Brain (organoid and tissue), 16 donors: ENCODE measurements at places on chromosomes 7 and 10.

- DNase-seq = peak; percentile 82
Measured at GRCh38 chr10:11724938-11725776, 17.0 kb upstream of the ECHDC3 start.

GRCh38 chr10:35462491-35462934 is 126.2 kb downstream of the CCNY start:
- DNase-seq = peak; percentile 28

DNA sequence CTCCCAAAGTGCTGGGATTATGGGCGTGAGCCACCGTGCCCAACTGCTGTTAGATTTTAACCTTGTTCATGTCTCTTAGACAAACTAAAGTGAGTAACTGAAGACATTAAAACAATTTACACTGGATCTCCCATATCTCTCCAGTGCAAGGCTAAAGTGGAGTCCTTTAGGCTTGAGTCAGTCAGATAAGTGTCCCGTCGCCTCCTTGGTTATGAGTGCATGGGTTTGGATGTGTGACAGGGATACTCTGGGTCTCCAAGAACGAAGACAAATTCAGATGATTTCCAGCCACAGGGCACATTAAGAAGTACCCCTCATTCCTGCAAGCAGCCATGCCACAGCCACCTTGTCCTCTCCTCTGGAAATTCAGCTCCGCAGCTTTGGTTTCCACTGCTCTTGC is 66.1 kb upstream of the PDZD8 start:
- no peak for DNase-seq

DNA sequence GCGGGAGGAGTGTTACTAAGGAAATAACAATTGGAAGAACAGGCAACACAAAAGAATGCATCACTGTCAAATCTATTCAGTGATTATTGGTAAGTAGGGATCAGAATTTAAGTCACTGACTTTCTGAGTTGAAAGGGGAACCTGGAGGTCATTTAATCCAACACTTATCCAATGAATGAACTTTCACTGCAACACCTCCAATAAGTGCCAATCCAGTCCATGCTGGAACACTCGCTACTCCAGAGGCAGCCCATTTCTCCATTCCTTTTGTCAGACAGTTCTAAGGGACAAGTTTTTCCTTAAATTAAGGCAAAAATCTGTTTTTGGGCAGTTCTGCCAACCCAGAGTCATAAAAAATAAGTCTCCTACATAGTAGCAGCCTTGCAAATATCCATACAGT is 29.5 kb downstream of the FRA10AC1 start:
- DNase-seq = no peak

DNA sequence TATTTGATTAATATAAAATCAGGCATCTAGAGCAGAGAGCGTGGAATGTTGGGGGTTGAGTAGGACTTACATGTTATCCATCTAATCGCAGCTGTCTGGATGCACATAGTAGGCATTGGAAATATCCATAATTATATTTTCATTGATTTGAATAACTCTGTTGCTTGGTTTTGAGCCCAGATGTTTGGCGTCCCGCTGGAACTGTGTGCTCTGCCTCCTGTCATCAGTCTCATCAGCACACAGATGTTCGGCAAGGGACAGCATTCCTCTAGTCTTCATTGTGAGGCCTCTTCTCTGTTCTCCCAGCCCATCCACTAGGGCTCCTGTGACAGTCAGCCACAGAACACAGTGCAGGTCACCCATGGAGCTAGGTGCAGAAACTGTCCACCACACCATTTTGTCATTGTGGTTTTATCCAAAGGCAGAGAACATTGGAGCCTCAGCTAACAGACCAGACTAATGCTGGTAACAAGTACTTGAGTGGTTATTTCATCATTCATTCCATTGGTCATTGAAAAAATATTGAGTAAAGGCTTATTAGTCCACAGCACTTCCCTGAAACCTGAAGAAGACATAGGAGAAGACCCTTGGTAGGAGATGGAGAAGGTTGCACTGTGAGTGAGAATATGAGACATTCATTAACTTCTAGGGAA is 927.4 kb downstream of the LRMDA start:
- DNase-seq = no peak

DNA sequence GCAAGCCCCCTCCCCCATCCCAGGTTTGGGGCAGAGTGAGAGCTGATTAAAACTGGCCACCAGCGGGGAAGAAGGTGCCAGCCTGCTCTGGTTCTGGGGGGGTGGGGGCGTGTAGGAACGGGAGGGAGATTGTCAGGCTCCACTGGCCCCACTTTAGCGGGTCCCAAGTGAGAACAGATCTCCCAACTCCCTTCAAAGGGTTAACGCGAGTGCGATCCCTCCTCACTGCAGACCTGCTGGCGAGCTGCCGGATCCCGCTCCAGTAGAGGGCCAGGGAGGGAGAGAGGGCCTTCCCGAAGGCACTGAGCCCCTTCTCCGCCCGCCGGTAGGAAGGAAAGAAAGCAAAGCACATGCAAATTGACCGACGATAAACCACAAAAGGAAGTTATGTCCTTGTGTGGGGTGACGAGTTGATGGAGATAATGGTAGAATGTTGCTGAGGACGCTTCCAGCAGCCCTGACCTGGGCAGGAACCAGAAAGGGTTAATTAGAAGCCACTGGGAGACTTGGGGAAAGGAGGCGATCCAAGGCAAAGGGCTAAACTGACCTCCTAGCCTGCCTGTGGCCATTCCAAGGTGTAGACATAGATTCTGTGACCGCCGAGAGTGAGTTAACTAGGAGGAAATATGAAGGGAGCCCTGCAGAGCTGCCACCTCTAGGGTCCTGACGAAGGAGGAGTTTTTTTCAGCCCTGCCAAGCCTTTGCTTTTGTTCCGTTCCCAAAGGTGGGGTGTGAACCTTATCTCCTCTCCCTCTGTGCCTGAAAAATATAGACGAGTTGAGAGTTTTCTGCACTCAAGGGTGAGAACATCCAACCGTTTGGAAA is 1.5 kb downstream of the NRG3 start:
- DNase-seq = peak; percentile 85

DNA sequence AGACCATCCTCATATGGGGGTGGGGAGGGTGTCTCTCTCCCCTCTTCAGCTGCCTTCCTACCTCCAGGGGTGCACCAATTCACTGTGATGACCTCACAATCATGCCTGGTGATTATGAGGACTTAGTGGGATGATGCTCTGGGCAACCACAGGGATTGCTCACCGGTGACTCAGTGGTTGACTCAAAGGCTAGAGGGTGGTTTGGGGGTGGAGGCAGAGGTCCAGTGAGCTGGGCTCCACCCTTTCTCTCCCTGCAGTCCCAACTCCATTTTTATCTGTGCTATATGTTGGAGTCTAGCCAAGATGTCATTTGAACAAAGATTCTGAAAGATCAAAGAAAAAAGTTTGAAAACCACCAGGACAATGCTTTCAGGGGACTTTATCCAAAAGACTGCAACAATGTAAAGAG is 286.9 kb downstream of the KCNMA1 start:
- DNase-seq = no peak

DNA sequence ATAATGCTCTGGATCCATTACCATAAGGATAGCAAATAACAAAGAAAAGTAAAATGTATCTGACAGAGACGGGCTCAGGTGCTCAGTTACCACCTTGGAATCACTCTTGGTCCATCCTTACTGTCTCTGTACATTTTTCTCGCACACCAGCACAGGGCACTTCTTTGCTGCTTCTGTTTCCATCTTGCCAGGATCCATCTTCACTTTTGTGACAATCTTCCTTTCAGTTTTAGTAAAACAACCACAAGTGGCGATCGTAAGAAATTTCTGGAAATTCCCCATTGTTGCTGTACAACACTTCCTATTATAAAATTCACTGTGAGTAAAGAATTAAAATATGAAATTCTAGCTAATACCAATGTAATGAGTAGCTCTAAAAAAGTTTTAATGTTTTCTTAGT is 695.5 kb downstream of the GRM8 start:
- no peak for DNase-seq

DNA sequence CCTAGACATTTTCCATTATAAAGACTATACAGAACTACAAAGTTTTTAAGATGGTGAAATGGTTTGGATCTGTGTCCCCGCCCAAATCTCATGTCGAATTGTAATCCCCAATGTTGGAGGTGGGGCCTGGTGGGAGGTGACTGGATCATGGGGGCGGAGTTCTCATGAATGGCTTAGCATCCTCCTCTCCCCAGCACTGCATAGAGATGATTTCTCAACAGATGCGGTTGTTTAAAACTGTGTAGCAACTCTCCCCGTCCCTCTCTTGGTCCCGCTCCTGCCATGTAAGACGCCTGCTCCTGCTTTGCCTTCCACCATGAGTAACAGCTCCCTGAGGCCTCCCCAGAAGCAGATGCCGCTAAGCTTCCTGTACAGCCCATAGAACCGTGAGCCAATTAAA is 1.6 kb downstream of the FAM133B start:
- no peak for DNase-seq

GRCh38 chr10:71964743-71965515 is 734 bp downstream of the CHST3 start:
- peak; percentile 56 for DNase-seq

GRCh38 chr7:4725850-4726450 is 43.9 kb downstream of the FOXK1 start:
- no peak for DNase-seq

DNA sequence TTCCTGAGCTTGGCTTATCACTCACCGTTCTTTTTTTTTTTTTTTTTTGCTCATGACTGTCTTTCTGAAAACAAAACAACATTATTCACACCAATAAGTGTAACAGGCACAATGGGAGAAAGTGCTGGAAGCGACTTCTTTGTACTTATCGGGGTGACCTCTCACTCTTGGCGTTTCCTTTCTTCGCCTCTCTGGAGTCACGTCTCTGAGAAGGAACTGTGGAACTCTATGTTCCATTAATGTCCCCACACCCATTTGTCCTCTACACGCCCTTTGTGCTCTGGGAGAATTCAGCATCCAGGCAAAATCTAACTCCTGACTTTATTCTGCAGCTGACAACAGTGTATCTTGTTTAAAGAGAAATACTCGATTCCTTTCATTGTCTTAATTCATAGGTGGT is 70.8 kb upstream of the FAM204A start:
- no peak for DNase-seq

DNA sequence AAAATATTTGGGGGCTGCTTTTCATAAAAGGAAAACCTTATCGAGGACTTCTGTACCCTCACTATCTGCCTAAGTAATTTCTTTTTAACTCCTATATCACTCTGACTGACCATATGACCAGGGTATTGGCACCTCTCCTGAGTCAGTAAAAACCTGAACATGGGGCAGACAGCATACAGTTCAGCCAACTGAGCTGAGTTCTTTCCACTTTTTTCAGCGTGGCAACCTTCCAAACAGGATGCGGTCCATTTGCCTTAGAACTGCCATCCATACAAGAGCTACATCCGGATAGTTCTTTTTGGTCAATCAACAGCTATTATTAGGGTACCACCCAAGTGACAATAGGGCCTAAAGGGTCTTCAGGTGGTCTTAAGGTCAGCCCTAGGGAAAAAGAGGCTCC is 122.6 kb downstream of the MARCHF5 start:
- no peak for DNase-seq

GRCh38 chr7:20310963-20311742 is 19.5 kb upstream of the ITGB8 start:
- DNase-seq = peak; percentile 76

DNA sequence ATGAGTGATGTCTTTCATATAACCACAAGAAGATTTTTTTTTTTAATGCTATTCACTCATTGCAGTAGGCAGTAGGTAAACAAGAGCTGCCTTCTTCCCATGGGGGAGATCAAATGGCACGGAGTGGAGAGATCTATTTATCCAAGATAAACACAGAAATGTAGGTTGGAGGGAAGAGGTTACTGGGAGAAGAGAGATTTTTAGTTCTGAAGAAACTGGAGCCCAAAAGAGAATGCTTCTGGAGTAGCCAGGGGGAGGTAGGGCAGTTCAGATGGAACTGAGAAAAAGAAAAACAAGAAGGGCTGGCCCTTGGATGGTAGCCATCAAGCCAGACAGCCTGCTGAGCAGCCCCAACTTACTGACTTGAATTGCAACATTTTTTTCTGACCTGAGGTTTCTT is 270.1 kb upstream of the TPK1 start:
- DNase-seq = no peak

GRCh38 chr10:93064874-93065660 is 4.5 kb downstream of the CYP26C1 start:
- DNase-seq = no peak

DNA sequence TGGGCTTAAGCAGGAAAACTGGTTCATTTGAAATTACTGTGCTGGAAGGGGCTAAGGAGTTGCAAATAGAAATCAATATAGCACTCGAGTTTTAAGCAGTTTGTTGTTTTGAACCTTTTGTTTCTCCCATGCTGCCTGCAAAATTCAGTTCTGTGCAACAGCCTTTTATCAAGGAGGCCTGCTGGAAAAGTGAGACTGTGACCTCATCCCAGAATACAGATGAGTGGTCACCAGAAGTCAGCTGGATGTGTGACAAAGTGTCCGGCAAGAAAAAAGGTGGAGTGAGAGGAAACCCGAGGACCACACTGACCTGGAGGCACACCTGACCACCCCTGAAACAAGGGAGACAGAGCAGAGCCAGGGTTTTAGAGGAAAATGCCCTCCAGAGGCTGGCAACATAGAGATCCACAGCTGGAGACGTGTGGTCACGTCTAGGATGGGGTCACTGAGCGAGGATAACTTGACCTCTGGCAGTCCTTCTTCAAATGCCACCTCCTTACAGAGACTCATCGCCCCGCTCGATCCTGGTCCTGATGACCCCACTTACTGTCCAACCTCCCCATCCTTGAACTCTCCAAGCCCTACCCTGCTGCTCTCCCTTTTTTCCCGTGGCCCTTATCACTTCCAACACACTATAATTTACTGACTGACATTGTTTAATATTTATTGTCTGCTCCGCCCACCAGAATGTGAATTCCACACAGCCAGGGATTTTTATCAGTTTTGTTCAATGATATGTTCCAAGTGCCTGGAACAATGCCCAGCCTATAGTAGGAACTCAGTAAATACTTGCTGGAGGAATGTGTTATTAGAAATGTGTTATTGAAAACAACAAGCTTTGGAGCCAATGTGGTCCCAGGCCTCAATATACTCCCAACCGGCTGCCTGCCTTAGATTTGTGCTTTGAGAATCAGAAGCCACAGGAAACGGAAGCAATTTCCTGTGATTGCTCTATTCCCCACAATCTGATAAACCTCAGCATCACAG is 243.8 kb downstream of the GLI3 start:
- no peak for DNase-seq

DNA sequence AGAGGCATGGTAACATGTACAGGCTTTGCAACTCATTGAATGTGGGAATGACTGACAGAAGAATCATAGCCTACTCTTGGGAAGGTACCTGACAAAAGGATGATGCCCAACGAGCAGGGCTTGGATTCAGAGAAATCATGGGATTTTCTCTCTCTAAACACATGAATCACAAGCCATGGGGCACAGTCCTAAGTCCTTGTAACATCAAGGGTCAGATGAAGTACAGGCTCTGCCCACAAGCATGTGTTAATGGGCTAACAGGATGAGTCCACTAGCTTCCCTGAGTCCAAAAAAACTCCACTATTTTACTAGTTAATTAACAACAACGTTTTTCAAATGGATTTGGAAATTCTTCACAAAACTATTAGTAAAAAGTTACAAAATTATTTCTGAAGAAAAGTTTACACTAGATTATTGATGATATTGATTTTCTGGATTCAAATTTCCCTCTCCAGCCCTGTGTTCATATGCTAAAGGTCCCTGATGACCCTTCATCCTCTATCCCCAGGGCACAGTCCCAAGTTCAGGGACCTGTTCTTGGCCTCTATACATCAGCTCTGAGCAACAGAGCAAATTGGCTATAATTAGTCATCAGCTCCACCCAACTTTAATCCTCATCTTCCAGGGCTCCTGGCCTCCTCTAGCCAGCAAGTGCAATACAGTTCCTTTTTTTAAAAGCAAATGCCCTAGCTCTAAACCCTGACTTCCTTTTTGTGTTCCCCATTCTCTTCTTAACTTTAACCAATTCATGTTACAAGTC is 99.8 kb downstream of the GSAP start:
- no peak for DNase-seq

GRCh38 chr7:151626422-151627115 is 106.9 kb upstream of the RHEB start:
- peak; percentile 47 for DNase-seq
